Bronchial epithelial cell (primary cell): ENCODE measurements at places on chromosomes 12 and 14.

GRCh38 chr14:90627478-90627877 lies 188.8 kb downstream of the TTC7B start:
- DNase-seq = no peak

DNA sequence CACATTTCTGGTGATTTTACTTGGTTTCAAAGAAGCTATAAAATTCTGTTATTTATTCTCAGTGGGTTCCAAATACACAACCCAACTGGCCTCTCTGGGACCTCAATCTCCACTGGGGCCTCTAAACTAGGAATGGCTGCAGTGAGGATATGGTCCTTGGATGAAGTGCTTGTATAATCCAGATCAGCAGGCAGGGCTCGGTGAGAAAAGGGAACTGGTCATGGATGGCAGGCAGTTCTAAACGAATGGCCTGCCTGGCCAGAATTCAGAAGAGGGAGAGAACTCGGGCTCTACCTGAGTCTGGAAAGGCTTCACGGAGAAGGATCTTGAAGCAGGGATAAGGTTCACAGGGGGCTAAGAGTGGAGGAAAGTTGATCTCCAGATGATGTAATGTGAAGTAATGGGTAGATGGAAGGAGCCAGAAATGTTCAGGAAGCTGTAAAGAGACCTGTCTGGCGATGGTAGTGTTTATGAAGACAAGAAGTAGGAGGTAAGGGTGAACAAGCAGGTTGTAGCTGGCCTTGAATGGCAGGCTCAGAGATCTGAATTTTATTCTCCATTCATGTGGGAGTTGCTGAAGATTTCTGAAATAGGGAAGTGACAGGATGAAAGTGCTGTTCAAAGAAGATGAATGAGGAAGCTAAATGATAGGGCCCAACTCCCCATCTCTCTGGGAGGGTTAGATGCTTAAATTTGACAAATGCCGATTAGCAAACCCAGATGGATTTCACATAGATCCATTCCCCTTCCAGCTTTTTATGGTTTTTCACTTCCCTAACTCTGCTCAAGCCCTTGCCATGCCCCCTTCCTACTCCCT lies 31.5 kb upstream of the ANO6 start:
- DNase-seq = no peak

GRCh38 chr14:101736071-101736470 lies 25.4 kb upstream of the PPP2R5C start:
- DNase-seq = no peak

DNA sequence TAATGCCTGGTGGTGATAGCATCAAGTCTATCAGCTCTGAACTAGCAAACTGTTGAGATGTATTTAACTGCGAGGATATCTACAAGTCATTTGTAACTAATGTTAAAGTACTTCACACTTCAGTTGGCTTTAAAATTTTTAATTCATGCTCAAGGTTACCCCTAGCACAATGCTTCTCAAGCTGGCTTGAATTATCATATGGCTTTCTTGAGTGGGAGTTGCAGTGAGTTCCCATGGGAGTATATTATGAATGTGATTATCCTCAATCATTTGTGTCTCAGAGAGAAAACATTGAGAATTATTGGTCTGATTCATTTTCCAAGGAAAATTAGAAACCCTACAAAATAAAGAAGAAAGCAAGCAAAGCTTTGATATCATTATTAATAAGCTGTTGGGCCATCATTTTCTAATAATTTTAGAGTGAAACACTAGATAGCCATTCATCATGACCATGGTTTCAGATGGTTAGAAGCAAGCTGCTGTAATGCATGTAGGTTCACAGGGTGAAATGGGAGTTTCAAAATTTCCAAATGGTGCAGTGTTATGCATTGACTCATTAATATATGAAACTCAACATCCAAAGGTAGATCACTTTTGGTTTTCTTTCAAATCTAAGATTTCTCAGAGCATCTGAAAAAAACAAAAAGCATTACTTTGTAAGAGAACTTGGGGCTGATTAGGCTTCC lies 11.8 kb upstream of the KRAS start:
- no peak for DNase-seq

DNA sequence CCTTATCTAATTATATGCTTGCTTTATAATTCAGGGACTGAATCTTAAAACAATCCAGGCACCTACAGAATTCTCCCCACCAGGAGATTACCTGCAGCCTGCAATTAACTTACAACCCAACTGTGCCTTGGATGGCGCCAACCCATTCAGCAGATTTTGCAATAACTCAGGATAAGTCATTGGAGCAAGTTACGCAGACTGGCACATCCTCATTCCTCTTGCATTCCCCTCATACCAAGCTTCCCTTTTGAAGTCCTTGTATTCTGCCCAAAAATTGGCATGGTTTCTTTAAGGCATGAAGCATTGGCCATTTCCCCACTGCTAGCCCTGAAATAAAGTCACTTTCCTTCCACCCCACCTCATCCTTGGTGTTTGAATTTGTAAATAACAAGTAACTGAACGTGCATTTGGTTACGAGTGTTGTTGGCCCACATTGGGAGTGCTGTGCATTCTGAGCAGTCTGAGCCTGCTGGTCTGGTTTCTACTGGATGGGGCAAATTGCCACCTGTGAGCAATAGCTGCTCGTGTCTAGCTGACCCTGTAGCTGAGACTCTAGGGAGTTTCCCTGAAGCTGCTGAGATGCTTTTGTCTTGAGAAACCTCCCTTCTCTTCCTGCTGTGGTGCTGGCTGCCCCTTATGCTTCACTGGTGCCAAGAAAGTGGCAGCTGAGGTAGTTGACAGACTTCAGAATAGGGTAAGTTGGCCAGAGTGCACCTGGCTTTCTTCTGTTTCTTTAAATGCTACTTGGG lies 99.2 kb upstream of the SCAF11 start:
- DNase-seq = peak; percentile 75

DNA sequence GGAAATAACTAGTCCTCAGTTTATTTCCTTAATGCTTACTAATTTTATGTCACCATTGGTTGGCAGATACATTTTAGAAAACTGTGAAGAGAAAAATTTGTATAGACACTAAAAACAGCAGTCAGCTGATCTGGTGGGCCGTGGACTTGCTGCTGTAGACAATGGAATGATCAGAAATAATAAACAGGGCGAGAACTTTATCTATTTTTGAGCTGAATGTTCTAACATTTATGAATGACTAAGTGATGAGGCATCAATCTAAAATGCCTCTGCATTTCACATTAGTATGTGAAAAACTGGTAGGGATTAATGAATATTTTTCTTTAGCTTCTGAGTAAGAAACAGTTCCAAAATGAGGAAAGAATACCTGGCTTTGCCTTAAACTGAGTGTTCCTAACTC lies 24.8 kb upstream of the PKP2 start:
- peak; percentile 79 for DNase-seq

- no peak for DNase-seq
Observed at GRCh38 chr14:72901361-72901760, 7.5 kb upstream of the DPF3 start.

DNA sequence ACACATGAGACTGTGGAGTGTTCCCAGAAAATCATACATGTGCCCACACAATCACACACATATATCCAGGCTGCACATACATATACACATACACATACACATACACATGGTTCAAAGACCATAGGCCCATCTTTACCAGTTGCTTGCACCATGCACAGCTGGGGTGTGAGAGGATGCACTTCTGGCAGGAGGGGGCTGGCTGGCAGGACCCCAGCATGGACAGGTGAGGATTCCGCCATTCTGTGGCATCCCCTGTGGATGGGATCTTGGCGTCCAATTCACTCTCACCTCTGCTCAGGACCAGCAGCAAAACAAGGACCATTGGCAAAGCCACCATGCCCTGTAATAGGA lies 7.0 kb downstream of the ITGB7 start:
- no peak for DNase-seq

- DNase-seq = peak; percentile 23
Observed at GRCh38 chr12:4118017-4118510, 155.5 kb upstream of the CCND2 start.

GRCh38 chr14:101334656-101335055 lies 226.6 kb upstream of the DIO3 start:
- DNase-seq = no peak

GRCh38 chr12:117139025-117139717 lies 40.0 kb upstream of the TESC start:
- DNase-seq = no peak

DNA sequence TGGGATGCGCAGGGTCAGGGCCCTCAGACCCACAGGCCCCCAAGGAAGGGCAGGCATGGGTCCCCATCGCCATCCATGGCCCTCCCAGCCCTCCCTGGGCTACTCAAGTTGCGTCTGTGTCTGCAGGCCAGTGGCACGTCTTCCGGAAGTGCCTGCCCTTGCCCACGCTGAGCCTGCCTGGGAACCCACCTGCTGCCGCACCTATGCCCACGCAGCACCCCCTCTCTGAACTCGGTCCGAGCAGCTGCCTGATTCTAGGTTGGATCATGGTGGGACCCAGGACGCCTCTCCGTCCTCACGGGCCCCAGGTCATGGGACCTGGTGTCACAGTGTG lies 182.8 kb downstream of the ADGRD1 start:
- no peak for DNase-seq

DNA sequence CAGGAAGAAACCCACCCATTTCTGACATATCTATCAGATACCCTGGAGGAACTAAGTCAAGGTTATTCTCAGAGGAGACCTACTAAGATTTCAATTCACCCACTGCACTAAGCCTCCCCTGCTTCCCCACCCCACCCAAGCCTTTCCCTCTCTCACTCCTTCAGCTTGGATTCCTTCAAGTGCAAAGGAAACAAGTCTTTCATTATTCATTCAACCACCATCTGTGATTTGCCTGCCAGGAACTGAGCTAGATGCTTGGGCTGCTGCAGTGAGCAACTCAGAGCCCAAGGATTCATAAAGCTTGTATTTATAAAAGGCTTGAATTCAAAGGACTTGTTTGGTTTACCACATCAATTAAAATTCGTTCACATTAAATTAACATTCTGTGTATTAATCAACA lies 161.3 kb downstream of the GXYLT1 start:
- DNase-seq = no peak

DNA sequence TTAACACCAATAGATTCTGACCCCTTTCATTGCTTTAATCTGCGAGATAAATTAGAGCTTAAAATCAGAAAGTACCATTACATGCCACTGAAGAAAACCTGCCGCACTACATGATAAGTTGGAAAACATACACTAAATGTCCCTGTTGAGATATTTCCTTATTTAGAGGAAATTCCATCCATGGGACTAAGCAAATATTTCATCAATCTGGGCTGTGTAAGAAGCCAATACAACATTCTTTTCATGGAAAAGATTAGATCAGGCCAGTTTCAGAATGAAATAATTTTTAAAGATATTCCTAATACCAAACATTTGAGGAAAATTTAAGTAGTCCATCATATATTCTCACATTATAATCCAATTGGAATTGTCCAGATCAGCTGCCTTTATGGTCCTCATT lies 112.8 kb downstream of the LLPH start:
- DNase-seq = no peak

DNA sequence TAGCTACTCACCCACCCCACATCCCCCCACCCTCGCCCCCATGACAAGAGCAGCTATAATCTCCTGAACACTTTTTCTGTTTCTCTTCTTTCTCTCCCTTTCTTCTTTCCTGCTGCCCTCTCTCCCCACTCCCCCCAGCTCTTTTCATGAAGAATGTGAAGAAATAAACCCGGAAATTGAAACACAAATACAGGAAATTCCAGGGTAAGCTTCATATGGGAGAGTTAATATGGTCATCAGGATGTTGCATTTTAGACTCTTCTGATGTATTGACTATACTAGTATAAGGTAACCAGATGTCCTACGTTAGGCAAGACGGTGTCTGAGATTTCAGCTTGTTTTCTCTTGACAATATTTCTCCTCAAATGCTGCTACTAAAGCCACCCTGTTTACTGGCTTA lies 41.6 kb upstream of the LRIG3 start:
- DNase-seq = no peak

DNA sequence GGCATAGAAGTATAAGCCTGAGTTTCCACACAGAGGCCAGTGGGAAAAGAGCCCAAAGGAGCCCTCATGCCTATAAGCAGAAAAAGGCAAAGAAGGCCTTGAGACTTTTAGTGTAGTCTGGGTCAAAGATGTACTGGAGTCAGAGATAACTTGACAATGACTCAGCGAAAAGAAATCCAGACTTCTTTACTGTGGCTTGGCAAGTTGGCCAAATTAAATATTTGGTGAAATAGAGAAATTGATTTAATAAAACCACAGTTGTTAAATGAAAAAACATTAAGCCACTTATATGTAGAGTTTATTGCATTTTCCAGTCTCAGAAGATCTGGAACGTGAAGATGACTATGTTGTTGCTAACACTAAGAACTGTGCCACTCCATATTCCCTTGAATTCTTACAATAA lies 105.1 kb downstream of the TMTC3 start:
- peak; percentile 69 for DNase-seq

- DNase-seq = peak; percentile 20
Observed at GRCh38 chr14:33165144-33165925, 226.7 kb downstream of the NPAS3 start.

DNA sequence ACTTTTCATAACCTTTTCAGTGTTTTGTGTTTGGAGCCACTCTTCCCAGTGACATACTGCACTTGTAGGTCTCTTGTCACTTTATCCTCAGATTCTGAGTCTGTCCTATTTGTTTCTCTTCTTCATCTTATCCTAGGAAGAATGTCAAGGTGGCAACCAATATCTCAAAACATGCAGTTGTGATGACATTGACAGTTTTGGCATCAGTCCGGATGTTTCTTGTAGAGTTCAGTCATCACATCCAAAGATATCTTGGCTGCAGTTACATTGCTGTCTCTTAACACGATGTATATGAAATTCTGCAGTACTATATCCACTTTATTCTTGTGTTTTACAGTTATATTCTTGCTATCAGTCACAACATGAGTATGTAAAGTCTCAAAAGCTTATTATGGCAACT lies 6.4 kb downstream of the ADIPOR2 start:
- no peak for DNase-seq

- no peak for DNase-seq
Observed at GRCh38 chr12:31118347-31119191, 44.9 kb downstream of the DDX11 start.

DNA sequence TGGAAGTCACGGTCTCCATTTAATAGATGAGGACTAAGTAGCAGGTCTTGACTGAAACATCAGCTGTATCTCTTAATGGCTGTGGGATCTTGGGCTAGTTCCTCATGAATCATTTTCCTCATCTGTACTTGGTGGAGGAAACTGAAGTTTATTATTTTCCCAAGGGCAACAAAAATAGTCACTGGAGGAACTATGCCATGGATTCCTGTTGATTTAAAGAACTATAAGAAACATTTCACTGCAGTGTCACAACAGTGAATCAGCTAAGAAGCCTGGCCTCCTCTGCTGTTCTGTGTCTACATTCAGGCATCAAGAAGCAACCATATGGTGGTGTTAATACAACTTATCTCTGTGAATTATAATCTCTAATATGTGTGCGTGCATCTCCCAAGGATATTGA lies 200.5 kb downstream of the STXBP6 start:
- DNase-seq = no peak
